ENCODE measurements at places on chromosomes 3 and 15. TPM values are rescaled to one million over a fixed set of nuclear protein-coding genes. Genes with fewer than 3 reads are reported as not detected.

- DNase-seq = no peak
Measured at GRCh38 chr3:46746711-46747110, 29.0 kb upstream of the PRSS50 start.

DNA sequence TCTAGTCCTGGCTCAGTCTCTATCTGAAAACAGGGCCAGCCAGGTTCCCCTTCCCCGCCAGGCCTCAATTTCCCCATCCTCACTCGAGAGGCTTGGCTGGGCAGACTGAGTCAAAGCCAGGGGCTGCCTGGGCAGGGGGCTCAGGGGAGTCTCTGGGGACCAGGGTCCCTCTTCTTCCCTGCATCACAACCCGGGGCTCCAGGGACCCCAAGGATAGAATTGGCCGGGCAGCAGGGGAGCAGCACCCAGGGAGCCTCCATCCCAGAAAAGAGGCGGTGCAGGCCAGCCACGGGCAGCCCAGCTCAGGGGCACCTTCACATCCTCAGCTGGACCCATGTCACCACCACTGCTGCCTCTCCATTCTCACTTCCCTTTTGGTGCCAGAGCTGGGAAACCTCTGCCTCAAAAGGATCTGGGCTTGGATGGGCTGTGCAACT lies 13.3 kb upstream of the PLXND1 start:
- no peak for DNase-seq

The LRRIQ4 gene
- not detected for polyA plus RNA-seq

GRCh38 chr15:83208367-83208661 lies 691 bp upstream of the HDGFL3 start:
- no peak for DNase-seq

- no peak for DNase-seq
Measured at GRCh38 chr3:149441642-149442041, 32.9 kb upstream of the TM4SF4 start.

The SLC12A1 gene
- not detected for polyA plus RNA-seq

GRCh38 chr3:35653347-35653746 lies 14.0 kb downstream of the ARPP21 start:
- DNase-seq = no peak

The SIN3A gene
- polyA plus RNA-seq = 24.8 TPM

The PIGB gene
- polyA plus RNA-seq = 10.1 TPM

The PRKAR2A gene
- 15.3 TPM for polyA plus RNA-seq

GRCh38 chr15:49979705-49980382 lies 139.2 kb downstream of the ATP8B4 start:
- no peak for DNase-seq

GRCh38 chr3:146160321-146160963 lies 542 bp downstream of the PLOD2 start:
- DNase-seq = no peak

- no peak for DNase-seq
Measured at GRCh38 chr3:153840487-153840886, 280.7 kb upstream of the ARHGEF26 start.

Data from BJ (cell line).